ENCODE measurements at places on chromosomes 12 and 14.

DNA sequence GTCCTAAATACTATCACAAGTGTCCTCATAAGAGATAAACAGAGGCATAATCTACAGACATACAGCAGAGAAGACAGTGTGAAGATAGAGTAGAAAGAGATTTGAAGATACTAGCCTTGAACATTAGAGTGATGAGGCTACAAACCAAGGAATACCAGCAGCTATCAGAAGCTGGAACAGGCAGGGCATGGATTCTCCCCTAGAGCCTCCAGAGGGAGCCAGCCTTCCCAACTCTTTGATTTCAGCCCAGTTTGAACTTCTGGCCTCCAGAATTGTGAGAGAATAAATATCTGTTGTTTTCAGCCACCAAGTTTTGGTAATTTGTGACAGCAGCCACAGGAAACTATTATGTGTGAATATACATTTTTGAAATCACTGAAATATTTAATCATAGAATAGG, 47.2 kb downstream of the CCDC91 start:
- DNase-seq, result no peak

GRCh38 chr12:55036326-55037115, 16.7 kb downstream of the NEUROD4 start:
- no peak for DNase-seq

DNA sequence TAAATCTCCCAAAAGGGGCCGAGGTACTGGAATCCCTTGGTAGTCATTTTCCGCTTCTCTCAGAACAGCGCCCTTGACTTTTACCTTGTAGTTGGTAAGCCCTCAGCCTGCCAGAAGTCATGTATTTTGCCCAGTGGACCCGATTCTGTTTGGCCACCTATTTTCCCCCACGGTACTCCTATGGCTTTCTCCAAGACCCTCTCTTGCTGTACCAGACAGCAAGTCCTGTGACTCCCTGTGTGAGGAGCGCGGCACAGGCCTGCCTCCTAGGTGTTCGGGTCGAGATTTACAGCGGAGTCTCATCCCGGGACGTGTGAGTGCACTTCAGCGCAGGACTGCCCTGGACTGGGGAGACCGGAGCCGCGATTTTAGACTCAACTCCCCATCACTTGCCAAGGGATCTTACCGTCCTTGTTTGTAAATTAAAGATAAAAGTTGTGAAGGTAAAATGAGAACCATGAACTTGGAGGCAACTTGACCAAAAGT, 1.1 kb upstream of the MBD6 start:
- DNase-seq, result no peak

DNA sequence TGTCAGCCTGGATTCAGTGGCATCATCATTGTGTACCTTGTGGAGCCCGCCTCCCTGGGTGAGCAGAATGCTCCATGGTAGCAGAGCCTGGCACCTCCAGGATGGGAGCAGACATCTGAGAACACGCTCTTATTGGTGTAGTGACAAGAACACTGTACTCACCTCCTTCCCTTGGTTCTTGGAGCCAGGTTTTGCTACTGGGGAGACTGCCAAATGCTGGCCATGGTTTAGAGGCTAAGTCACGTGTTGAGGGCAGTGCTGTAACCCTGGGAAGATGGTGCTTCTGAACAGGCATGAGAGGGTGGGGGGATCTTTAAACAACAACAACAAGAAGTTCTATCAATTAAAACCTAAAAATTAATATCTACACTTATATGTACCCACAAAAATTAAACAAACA, 47.6 kb upstream of the ASPG start:
- no peak for DNase-seq

- peak; percentile 77 for DNase-seq
These were observed 31.0 kb upstream of the LGALS3 start for GRCh38 chr14:55097881-55098560.

GRCh38 chr12:13229504-13229903, 33.0 kb downstream of the EMP1 start:
- DNase-seq, result no peak

DNA sequence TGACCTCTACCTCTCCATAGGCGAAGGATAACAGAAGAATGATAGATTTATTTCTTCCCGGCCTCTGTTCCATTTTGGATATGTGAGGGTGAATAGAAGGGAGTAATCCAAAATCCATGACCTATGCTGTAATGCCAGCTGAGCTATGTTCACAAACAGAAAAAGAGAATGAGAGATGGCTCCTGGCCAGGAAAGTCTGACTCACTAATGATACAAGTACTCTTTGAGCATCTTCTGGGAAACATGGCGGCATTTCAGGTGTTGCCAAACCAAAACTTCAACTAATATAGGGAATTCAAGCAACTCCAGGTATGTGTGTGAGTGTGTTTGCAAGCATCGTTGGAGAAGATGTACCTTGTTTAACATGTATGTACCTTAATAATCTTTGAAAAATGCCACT, 55.1 kb downstream of the MED13L start:
- DNase-seq, result no peak

- DNase-seq, result no peak
These were observed 957.7 kb downstream of the DIO2 start for GRCh38 chr14:79253576-79253975.

- no peak for DNase-seq
These were observed 11.1 kb downstream of the TTC5 start for GRCh38 chr14:20294636-20295035.

GRCh38 chr12:115010324-115010995, 326.5 kb upstream of the TBX3 start:
- DNase-seq, result no peak
